PC-9 (cell line): ENCODE measurements at places on chromosomes 5 and 9. TPM values are rescaled to one million over a fixed set of nuclear protein-coding genes. Genes with fewer than 3 reads are reported as not detected.

DNA sequence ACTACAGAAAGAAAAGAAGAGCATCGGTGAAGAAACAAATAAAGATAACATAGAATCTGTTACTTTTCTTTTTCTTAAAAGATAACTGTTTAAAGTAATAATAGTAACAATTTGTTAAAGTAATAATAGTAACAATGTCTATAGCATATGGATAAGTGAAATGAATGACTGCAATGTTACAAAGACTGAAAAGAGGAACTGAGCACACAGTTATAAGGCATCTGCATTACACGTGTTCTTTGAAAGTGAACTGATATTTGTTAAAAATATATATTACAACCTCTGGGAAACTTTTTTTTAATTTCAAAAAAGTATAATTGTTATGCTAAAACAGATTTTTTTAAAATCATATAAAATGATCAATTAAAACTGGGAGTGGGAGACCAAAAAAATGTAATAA lies 88.4 kb upstream of the FST start:
- DNase-seq, result no peak
- no peaks in the 10 kb centered on the region for H3K27me3 ChIP-seq
- H3K4me3 ChIP-seq, result no peak overlapping the region
- H3K4me1 ChIP-seq, result no peaks in the 10 kb centered on the region

GRCh38 chr5:169424279-169424655 lies 123.3 kb upstream of the SLIT3 start:
- H3K4me1 ChIP-seq, result no peaks in the 10 kb centered on the region
- H3K27ac ChIP-seq, result no peak overlapping the region
- no peak overlapping the region for H3K4me3 ChIP-seq
- no peaks in the 10 kb centered on the region for H3K36me3 ChIP-seq
- H3K27me3 ChIP-seq, result no peaks in the 10 kb centered on the region

DNA sequence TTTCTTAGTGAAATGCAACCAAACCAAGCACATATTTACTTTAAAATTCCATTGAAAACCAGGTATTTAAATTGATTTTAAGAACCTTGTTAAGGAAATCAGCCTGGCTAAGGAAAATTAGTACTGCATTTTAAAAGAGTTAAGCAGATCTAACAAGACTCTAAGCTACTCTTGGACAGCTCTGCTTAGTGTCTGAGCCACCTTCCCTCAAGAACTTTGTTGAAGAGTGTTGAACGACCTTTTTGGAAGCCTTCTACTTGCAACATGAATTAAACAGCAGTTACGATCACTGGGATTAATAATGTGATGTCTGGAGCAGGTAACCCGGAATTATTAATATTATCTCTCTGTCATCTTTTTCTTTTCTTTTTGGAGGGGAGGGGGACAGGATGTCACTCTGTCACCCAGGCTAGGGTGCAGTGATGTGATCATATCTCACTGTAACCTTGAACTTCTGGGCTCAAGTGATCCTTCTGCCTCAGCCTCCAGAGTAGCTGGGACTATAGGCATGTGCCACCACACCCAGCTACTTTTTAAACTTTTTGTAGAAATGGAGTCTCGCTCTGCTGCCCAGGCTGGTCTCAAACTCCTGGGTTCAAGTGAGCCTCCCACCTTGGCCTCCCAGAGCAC lies 74.7 kb downstream of the ANKRD55 start:
- H3K4me1 ChIP-seq, result peaks cover 17% of the 10 kb centered on the region
- no peak for DNase-seq
- no peaks in the 10 kb centered on the region for H3K36me3 ChIP-seq
- no peaks in the 10 kb centered on the region for H3K27me3 ChIP-seq

DNA sequence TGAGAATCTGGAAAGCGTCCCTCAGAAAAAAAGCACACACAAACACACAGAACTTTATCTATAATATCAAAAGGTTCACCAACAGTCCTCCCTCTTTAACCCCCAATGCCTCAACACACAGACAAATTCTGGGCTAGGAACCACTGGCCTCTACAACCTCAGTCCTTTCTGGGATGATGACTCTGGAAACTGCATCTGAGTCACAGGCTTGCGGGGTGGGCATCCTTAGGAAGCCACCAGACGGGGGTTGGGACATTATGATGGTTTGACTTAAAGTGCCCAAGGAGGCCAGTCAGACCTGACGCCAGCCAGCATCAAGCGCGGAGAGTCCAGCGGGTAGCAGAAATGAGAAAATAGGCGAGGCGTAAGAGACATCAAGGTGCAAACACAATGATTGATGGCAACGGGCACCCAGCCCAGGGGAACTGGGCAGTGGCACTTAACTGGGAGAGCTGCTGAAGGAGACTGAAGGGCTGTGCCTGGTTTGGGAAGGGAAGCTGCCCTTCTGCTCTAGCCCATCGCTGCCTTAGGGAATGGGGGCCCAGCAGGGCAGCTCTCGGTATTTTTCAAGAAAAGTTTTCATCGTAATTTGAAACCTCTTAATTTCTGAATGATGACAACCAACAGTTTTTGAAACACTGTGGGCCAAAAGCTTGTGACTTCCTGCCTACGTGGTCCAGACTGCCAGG lies 20.7 kb downstream of the SPRY4 start:
- H3K36me3 ChIP-seq, result peaks cover 12% of the 10 kb centered on the region; the same call in 1 of the 2 replicates
- no peak for DNase-seq
- no peak overlapping the region for H3K27ac ChIP-seq
- H3K27me3 ChIP-seq, result no peaks in the 10 kb centered on the region
- H3K4me1 ChIP-seq, result no peaks in the 10 kb centered on the region

POU5F2 gene
- 0.95 and 1.1 TPM in 2 replicates for total RNA-seq

SLC6A19 gene
- total RNA-seq, result not detected in 2 replicates

- no peaks in the 10 kb centered on the region for H3K36me3 ChIP-seq
- H3K4me1 ChIP-seq, result peaks cover 10% of the 10 kb centered on the region; the same call in 1 of the 2 replicates
- no peaks in the 10 kb centered on the region for H3K27me3 ChIP-seq
- no peak overlapping the region for H3K4me3 ChIP-seq
- H3K27ac ChIP-seq, result no peak overlapping the region
These were observed 211.2 kb downstream of the SAXO1 start for GRCh38 chr9:18821788-18822187.

DNA sequence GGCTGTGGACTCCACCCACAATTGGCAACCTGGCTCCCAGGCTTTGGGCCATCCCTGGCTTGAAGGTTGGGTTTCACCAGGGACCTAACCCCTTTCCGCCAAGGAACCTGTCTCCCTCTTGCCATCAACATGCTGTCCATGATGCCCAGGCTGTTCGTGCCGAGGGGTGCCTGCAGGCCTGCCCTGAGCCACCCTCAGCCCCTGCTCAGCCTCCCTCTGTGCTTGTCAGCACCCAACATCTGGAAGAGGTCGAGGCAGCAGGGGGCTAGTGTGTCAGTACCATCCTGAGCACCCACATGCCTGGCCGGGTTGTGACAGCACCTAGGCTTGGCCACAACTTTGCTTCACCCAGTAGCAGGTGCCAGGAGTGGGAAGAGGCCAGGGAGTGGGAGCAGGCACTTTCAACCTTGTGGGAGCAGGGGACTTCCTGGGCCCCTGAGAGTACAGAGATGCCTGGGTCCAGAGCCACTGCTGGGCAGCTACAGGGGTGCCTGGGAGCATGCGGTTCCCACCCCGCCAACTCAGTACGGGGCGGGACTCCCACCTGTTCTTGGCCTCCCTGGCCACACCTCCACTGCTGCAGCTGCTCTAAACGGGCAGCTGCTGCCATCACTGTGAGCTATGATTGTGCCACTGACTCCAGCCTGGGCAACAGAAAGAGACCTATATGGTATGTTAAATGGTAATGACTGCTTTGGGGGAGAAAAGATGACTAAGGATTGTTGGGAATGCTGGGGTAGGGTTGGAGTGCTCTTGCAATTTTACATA lies 6.3 kb downstream of the PDCD1LG2 start:
- H3K36me3 ChIP-seq, result no peaks in the 10 kb centered on the region
- H3K27me3 ChIP-seq, result no peaks in the 10 kb centered on the region
- peaks cover 12% of the 10 kb centered on the region for H3K4me1 ChIP-seq
- H3K4me3 ChIP-seq, result no peak overlapping the region
- no peak overlapping the region for H3K27ac ChIP-seq
- DNase-seq, result no peak

DNA sequence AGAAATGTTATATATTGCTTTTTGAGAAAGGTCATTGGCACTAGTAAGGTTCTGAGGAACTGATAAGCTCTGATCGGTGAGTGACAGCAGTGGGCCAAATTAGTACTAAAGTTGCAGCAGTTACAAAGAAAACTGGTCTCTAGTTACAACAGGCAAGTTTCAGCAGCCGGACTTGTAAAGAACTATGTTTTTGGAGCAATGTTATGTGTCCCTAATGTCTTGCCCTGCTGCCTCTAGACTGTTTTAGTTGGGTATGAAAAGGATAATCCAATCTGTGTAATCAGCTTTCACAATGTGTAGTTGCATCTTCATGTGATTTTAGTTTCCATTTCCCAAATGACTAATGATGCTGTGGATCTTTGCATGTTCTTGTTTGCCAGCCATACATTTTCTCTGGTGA lies 113.5 kb downstream of the CAMK4 start:
- no peak overlapping the region for H3K4me3 ChIP-seq
- H3K27me3 ChIP-seq, result no peaks in the 10 kb centered on the region
- no peaks in the 10 kb centered on the region for H3K4me1 ChIP-seq
- no peaks in the 10 kb centered on the region for H3K36me3 ChIP-seq
- DNase-seq, result no peak

ZNF883 gene
- 1.7 and 2.2 TPM in 2 replicates for total RNA-seq

GRCh38 chr5:13932561-13932960 lies 11.9 kb downstream of the DNAH5 start:
- no peak overlapping the region for H3K4me3 ChIP-seq
- no peaks in the 10 kb centered on the region for H3K27me3 ChIP-seq
- no peaks in the 10 kb centered on the region for H3K4me1 ChIP-seq
- H3K36me3 ChIP-seq, result no peaks in the 10 kb centered on the region
